Activated naive CD8-positive, alpha-beta T cell treated with anti-CD3 and anti-CD28 coated beads, Interleukin-2, amount 10 ng/mL, durations not matched to agents 7 days and 5 days (primary cell): ENCODE measurements at places on chromosomes 6 and 20. TPM values are rescaled to one million over a fixed set of nuclear protein-coding genes. Genes with fewer than 3 reads are reported as not detected.
A peak's percentile ranks its signal among the peaks of the same experiment; 100 is the strongest.

Gene SLC17A2
- not detected for total RNA-seq

Gene NKAIN4
- total RNA-seq: not detected

Gene R3HDML
- total RNA-seq: not detected

Gene CTCFL
- not detected for total RNA-seq

Gene RNF8
- 22.0 TPM for total RNA-seq

GRCh38 chr6:43932259-43933147, 162.5 kb downstream of the VEGFA start:
- no peak overlapping the region for H3K27ac ChIP-seq
- peaks cover 2% of the 10 kb centered on the region for H3K27me3 ChIP-seq
- H3K4me1 ChIP-seq: peaks cover 2% of the 10 kb centered on the region
- DNase-seq: no peak
- no peak overlapping the region for H3K4me3 ChIP-seq

GRCh38 chr6:151499551-151499950, 5.7 kb downstream of the CCDC170 start:
- no peak overlapping the region for H3K27ac ChIP-seq
- no peak overlapping the region for H3K4me3 ChIP-seq
- H3K36me3 ChIP-seq: peaks cover 2% of the 10 kb centered on the region
- H3K27me3 ChIP-seq: peaks cover 39% of the 10 kb centered on the region
- DNase-seq: no peak

DNA sequence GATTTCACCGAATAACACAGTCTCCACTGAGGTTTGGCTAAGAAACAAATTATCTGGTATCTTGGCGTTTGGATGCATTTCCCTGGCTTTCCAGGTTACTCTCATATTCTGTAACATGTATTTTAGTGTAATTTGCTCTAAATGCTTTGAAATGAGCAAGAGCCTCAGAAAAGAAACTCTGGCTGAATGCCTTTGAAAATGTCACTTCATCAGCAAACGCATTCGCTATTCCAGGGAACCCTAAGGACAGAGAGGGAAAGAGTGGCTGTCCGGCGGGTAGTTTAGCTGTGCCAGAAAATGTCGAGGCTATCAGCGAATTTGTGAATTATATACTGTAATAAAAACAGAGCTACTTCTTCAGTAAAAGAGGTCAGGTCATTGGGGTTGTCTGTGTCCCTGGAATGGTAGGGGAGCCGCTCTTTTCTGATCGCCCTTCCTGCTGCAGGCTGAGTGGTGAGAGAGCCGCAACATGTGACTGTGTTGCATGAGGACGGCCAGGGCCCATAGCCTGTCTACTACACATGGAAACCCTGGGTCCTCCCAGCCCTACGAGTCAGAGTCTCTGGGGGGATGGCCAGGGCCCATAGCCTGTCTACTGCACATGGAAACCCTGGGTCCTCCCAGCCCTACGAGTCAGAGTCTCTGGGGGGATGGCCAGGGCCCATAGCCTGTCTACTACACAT, 57.3 kb downstream of the SMOC2 start:
- DNase-seq: no peak
- no peaks in the 10 kb centered on the region for H3K27me3 ChIP-seq
- H3K4me1 ChIP-seq: no peaks in the 10 kb centered on the region
- H3K4me3 ChIP-seq: no peak overlapping the region
- H3K36me3 ChIP-seq: no peaks in the 10 kb centered on the region

- no peak for DNase-seq
- H3K36me3 ChIP-seq: peaks cover 2% of the 10 kb centered on the region
- H3K4me1 ChIP-seq: peaks cover 5% of the 10 kb centered on the region
These were observed 15.8 kb upstream of the PPP1R16B start for GRCh38 chr20:38789503-38790199.

DNA sequence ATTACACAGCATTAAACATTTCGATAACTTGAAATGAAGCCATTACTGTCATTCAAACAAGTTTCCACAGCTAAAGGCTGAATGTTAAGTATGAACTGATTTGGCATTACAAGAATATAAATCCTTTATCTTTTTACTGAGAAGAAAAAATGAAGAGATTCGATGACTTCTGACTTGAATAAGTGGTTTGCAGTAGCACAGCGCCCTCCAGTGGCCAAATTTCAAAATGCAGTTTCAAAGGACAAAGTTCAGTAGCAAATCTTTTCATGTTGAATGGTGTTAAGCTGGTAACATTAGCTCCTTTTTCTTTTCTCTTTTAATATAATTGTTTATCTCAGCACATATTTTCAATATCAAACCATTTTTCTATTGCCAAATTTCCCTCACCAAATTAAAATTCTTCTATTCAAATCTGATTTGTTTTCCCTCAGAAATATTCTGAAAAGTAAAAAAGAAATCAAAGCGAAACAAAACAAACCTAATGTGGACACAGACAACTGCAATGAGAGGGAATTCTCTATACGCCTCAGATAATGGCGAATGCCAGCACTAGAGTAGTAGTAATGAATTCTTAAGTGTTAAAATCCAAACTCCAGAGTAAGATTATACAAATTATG, 145.7 kb downstream of the BTBD9 start:
- H3K4me1 ChIP-seq: peaks cover 6% of the 10 kb centered on the region
- H3K36me3 ChIP-seq: no peaks in the 10 kb centered on the region

GRCh38 chr6:138467901-138468300, 31.4 kb downstream of the NHSL1 start:
- peaks cover 5% of the 10 kb centered on the region for H3K4me1 ChIP-seq
- H3K27me3 ChIP-seq: peaks cover 2% of the 10 kb centered on the region
- H3K4me3 ChIP-seq: no peak overlapping the region
- H3K27ac ChIP-seq: no peak overlapping the region

DNA sequence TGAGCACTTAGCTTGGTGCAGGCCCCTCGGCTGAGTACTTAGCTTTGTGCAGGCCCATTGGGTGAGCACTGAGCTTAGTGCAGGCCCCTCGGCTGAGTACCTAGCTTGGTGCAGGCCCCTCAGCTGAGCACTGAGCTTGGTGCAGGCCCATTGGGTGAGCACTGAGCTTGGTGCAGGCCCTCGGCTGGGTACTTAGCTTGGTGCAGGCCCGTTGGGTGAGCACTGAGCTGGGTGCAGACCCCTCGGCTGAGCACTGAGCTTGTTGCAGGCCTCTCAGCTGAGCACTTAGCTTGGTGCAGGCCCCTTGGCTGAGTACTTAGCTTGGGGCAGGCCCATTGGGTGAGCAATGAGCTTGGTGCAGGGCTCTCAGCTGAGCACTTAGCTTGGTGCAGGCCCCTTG, 387.1 kb downstream of the THBS2 start:
- H3K4me1 ChIP-seq: no peaks in the 10 kb centered on the region
- H3K27ac ChIP-seq: no peak overlapping the region

DNA sequence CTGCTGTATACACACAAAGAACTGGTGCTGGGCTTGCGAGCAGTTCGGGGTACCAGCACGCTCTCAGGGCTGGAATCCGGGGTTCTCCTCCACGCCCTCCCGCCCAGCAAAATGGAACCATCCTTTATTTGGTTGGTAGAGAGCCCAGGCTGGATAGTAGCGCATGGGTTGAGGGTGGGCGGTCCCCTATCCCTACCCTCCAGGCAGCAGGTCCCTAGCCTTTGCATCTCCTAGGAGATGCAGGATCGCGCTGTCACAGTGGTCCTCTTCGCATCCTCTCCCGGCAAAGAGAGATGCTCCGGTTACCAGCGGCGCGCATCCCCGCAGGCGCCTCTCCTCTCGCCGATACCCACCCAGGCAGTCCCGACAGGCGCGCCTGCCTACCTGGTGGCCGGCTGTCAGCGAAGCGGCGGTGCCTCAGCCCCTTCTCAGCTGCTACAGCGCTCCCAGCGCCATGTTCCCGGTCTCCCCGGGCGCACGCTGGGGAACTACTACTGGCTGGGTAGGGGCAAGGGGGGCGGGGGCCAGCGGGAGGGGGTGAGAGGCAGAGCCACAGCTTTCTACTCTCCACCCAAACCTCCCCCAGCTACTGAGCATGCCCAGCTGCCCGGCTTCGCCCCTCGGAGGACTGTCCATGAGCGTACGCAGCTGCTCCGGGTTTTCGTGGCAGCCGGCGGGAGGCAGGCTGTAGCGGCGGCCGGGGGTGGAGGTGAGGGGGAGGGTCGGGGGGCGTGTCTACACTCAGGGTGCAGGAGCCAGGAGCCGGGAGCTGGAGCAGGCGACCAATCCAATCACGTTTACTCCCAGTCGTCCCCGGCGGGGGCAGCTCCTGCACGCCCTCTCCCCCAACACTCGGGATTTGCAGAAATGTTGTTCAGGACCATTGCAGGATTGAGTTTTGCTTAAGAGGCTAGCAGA, at the start of gene PAK5:
PAK5 (minus strand) TSS at position 699 of the 918 bp plus-strand sequence. CDS start 194,748 bp downstream, outside the sequence.
- no peak for DNase-seq
- no peak within 1 kb of the TSS for H3K4me3 ChIP-seq
- H3K27me3 ChIP-seq: peaks cover 21% of the 10 kb centered on the region
- H3K36me3 ChIP-seq: no peaks in the 10 kb centered on the region
- no peak within 1 kb of the TSS for H3K27ac ChIP-seq

DNA sequence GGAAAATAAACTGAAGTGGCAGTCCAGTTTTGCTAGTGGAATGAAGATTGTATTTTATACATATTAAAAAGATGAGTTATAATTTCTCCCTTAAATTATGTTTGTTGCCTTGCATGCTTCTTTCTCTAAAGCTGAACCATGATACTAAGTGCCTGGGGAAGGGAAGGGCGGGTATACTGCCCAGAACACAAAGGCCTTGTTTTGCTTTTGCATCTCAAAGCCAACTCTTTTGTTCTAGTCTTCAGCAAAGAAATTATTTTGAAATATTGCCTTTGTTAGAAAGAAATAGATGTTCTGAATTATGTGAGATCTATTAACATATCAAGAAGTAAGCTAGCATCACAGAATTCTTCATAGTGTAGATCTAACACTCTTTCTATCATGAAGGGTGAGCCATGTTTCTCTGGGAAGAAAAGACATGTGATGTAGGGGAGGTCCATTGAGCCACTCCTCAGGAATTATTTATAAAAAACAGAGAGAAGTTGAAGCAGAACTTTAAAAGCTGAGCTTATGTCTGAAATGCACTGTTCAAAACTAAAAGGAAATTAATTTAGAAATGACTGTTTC, 108.4 kb downstream of the RIMS1 start:
- DNase-seq: no peak
- no peaks in the 10 kb centered on the region for H3K27me3 ChIP-seq
- no peak overlapping the region for H3K4me3 ChIP-seq
- H3K4me1 ChIP-seq: no peaks in the 10 kb centered on the region
- H3K27ac ChIP-seq: no peak overlapping the region

GRCh38 chr6:19895866-19896692, 58.9 kb downstream of the ID4 start:
- H3K27me3 ChIP-seq: no peaks in the 10 kb centered on the region
- no peaks in the 10 kb centered on the region for H3K4me1 ChIP-seq
- H3K4me3 ChIP-seq: no peak overlapping the region
- no peak for DNase-seq
- H3K36me3 ChIP-seq: no peaks in the 10 kb centered on the region

- no peaks in the 10 kb centered on the region for H3K27me3 ChIP-seq
- peaks cover 10% of the 10 kb centered on the region for H3K36me3 ChIP-seq
- DNase-seq: no peak
- peak overlapping the region; percentile 79 for H3K27ac ChIP-seq
These were observed 55.1 kb downstream of the ORC3 start for GRCh38 chr6:87645080-87645479.

DNA sequence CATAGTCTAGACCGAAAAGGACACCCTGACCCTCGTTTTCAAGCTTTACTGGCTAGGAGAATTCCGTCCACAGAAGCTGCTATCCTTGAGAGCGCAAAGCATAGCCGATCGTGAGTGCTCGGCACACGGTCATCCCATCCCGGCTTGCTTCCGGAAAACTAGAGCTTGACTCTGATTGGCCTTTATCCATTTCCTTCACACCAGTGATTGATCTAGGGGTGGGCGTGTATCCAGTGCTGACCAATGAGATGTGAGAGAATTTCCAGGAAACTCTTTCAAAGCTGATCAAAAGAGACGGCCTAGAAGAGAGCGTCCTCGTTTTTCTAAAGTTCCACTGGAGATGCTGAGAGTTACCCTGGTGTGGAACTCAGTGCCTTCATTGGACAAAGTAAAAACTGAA, 41.0 kb upstream of the NFATC2 start:
- H3K27ac ChIP-seq: no peak overlapping the region
- DNase-seq: no peak
- peaks cover 7% of the 10 kb centered on the region for H3K4me1 ChIP-seq
- H3K36me3 ChIP-seq: peaks cover 3% of the 10 kb centered on the region

- peaks cover 5% of the 10 kb centered on the region for H3K4me1 ChIP-seq
- no peaks in the 10 kb centered on the region for H3K27me3 ChIP-seq
- H3K36me3 ChIP-seq: peaks cover 21% of the 10 kb centered on the region
- H3K4me3 ChIP-seq: no peak overlapping the region
- H3K27ac ChIP-seq: no peak overlapping the region
These were observed 17.9 kb upstream of the ANKRD60 start for GRCh38 chr20:58246346-58246745.

DNA sequence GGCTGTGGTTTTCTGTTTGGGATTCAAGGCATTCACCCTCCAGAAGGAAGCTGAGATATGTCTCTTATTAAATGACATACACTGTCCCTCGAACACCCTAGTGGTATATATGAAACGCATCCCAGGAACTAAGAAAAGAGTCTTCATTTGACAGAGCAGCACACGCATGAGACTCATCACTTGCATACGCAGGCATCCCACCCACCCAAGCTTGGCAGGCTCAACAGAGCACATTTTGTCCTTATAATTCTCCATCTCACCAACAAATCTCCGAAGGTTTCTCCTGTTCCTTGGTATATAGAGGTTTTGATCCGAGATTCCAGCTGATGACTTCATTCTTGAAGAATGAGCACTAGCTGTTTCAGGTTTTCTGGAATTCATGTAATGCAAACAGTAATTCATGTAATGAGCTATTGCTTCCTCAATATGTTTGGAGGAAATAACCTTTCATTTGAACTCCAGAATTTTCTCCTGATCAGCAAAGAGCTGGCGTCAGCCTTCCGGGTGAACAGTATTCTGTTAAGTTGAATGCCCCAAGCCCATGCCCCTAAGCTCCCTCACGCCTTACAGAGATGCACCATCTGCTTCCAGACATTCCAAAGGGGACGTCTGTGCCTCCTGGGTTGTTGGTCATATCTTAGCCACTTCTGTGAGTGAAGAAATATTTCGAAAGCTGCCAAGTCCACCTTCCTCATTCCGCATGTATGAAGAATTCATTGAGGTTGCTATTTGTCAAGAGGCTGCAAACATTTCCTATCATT, 66.0 kb upstream of the CDH4 start:
- no peak for DNase-seq
- no peaks in the 10 kb centered on the region for H3K36me3 ChIP-seq
- H3K4me3 ChIP-seq: no peak overlapping the region
- H3K27me3 ChIP-seq: peaks cover 8% of the 10 kb centered on the region
- H3K4me1 ChIP-seq: no peaks in the 10 kb centered on the region
- H3K27ac ChIP-seq: no peak overlapping the region

DNA sequence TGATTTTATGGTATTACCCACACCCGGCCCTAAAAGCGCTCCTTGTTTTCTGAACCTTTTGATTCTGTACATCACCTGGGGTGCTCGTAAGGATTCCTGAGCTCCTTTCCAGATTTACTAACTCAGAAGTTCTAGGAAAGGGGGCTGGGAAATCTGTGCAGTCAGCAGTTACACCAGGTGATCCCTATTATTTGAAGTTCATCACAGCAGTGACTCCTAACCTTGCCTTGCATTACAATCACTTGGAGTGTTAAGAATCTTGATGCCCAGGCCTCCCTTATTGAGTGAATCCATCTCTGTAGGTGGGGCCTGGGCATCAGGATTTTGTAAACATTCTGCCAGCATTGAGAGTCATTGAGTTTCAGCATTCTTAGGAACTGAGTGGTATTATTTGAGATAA, 44.7 kb downstream of the BMP6 start:
- H3K4me3 ChIP-seq: no peak overlapping the region
- no peak for DNase-seq
- H3K27me3 ChIP-seq: peaks cover 5% of the 10 kb centered on the region
- H3K4me1 ChIP-seq: no peaks in the 10 kb centered on the region

- H3K27me3 ChIP-seq: no peaks in the 10 kb centered on the region
- no peak for DNase-seq
- H3K4me3 ChIP-seq: no peak overlapping the region
- no peaks in the 10 kb centered on the region for H3K4me1 ChIP-seq
These were observed 91.3 kb upstream of the TNFAIP3 start for GRCh38 chr6:137775720-137776119.
